ENCODE measurements at places on chromosomes 3 and 15. TPM values are rescaled to one million over a fixed set of nuclear protein-coding genes. Genes with fewer than 3 reads are reported as not detected.

- DNase-seq, result no peak
Measured at GRCh38 chr3:167754049-167754448, 18.5 kb downstream of the SERPINI1 start.

- no peak for DNase-seq
Measured at GRCh38 chr3:111617912-111618601, 22.9 kb upstream of the ZBED2 start.

The ABI3BP gene
- total RNA-seq, result 0.64 TPM

GRCh38 chr3:109137761-109138160 is 1.2 kb downstream of the C3orf85 start:
- no peak for DNase-seq

The GABRB3 gene
- 14.4 TPM for total RNA-seq

DNA sequence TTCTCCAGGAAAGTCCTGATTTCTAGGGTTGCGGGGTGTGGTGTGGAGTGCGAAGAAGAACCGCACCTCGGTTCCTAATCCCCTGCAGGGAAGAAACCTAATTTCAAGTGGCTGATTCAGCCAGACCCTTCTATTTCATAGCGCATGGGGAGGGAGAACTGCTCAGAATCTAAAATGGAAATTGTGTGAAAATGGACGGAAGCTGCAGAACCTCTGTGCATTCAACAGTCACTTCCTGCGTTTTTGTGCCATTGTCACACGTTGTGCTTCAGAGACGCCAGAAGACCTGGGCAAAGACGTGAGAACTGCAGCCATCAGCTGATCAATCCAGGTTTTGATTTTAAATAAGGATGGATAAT is 1.2 kb downstream of the SIDT1 start:
- DNase-seq, result no peak

DNA sequence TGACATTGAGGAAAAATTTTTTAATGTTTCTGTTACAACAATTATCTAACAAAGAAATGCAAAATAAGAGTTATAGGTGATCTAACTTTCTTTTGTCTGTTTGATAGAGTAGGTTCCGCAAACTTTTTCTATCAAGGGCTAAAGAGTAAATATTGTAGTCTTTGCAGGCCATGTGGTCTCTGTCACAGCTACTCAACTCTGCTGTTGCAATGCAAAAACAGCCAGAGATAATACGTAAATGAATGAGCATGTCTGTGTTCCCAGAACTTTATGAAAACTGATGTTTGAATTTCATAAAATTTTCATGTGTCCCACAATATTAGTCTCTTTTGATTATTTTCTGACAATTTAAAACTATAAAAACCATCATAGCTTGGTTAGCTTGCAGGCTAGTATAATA is 73.3 kb downstream of the SLC24A1 start:
- DNase-seq, result no peak

- DNase-seq, result no peak
Measured at GRCh38 chr15:63539521-63539920, 35.1 kb downstream of the USP3 start.

DNA sequence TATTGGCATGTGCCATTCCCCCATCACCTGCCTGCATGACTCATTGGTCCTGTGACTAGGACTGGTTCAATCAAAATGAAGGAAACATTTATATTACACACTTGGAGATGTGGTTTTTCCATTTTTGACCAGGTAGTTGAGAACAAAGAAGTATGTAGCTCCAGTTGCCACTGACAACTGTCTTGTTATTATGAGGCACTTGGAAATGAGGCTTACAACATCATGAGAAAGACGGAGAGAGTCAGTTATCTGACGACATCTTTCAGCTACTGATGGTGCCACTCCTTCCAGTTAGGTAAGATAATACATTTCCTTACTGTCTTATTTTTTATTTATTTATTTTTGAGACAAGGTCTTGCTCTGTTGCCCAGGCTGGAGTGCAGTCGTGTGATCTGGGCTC is 21.8 kb upstream of the PROK2 start:
- DNase-seq, result no peak

GRCh38 chr15:37106490-37107001 is 6.2 kb upstream of the MEIS2 start:
- DNase-seq, result no peak

The PIF1 gene
- 5.4 TPM for total RNA-seq

The FRMD5 gene
- 1.1 TPM for total RNA-seq

The LRRC3B gene
- total RNA-seq, result not detected

The LEKR1 gene
- 11.5 TPM for total RNA-seq

The PRSS50 gene
- total RNA-seq, result not detected

GRCh38 chr3:119767936-119768601 is 13.8 kb upstream of the NR1I2 start:
- no peak for DNase-seq

The GHSR gene
- not detected for total RNA-seq

GRCh38 chr3:14434126-14434497 is 31.7 kb downstream of the SLC6A6 start:
- peak; percentile 71 for DNase-seq

GRCh38 chr3:76122007-76122406 is 336.7 kb upstream of the ZNF717 start:
- DNase-seq, result peak; percentile 29

- DNase-seq, result no peak
Measured at GRCh38 chr3:426072-426471, 229.5 kb downstream of the CHL1 start.

DNA sequence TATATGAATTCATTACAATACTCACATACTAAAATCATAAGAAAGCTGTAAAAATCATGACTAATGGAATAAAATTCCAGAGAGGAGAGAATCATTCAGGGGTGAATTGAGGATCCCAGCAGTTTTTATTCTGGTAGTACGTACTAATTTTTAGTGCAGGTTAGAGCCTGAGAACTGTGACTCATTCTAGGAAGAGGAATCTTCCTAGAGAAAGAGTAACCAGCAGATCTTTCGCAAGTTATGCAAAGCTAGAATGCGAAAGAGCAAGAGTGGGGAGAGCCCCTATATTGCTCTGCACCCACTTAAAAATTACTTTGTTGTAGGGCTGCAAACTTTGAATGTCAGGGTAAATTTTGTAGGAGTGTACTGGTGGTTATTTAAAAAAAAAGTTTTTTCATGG is 303.6 kb upstream of the ARPP21 start:
- DNase-seq, result no peak

GRCh38 chr15:97525809-97526208 is 434.7 kb upstream of the ARRDC4 start:
- no peak for DNase-seq

GRCh38 chr3:183534249-183534648 is 21.3 kb downstream of the KLHL6 start:
- no peak for DNase-seq

The GP5 gene
- total RNA-seq, result not detected

The HCLS1 gene
- not detected for total RNA-seq

- no peak for DNase-seq
Measured at GRCh38 chr3:127655641-127656040, 17.1 kb upstream of the ABTB1 start.

DNA sequence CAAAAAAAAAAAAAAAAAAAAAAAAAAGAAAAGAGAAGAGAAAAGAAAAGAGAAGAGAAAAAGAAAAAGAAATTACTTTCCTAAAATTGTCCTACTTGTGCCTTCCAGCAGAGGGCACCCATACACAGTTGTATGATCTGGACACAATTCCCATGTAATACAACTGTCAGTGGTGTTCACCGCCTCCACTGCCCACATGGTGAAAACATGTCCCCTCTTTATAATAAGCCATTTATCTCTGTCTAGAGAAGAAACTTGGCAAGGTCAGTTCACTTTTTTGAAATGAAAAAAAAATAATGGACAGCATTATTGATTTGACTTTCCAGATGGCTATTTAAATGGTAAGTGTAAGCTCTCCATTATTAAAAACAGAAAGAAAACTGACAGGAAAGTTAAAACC is 459.4 kb downstream of the GBE1 start:
- DNase-seq, result peak; percentile 26

Measured in H4 (cell line).